ENCODE measurements at places on chromosomes 16 and 17.

DNA sequence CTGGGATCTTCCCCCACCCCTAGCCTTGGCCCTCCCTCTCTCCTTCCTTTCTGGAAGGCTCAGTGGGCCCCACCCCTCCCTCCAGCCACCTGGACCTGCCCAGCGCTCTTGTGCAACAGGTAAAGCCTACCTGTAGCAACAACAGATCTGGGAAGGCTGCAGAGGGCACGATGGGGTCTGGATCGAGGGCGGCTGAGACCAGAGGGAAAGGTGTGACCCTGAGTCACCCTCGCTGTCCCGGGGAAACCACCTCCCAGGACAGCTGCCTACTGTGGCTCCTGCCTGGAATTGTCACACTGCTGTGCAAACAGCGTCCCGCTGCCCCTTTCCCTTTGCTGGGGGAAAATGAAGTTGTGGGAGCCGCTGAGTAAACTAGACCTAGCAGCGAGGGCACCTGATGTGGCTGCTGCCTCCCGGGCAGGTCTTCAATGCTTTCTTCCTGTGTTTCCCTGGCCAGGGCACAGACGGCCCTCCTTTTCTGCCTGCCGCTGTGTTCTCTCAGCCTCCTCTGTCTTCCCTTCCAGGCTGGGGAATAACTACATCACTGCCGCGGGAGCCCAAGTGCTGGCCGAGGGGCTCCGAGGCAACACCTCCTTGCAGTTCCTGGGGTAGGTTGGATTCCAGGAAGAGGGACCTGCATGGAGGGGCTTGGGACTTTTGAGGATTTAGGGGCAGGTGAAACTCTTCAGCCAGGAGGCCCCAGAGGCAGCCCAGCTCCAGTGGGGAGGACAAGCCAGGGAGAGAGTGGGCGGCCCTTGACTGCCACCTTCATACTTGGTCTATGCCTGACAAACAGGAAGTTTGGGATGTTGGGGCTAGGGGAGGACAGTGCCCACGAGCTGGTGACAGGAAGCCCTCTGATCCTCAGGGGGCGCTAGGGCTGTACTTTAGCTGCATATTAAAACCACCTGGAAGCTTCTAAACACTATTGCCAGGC is 22.2 kb upstream of the CYLD start:
- DNase-seq = no peak

GRCh38 chr17:40035162-40035559 is 19.0 kb downstream of the MED24 start:
- DNase-seq = no peak

- no peak for DNase-seq
Observed at GRCh38 chr17:79798299-79799173, 1.7 kb upstream of the CBX8 start.

- DNase-seq = no peak
Observed at GRCh38 chr17:39887078-39887477, 19.1 kb downstream of the ZPBP2 start.

DNA sequence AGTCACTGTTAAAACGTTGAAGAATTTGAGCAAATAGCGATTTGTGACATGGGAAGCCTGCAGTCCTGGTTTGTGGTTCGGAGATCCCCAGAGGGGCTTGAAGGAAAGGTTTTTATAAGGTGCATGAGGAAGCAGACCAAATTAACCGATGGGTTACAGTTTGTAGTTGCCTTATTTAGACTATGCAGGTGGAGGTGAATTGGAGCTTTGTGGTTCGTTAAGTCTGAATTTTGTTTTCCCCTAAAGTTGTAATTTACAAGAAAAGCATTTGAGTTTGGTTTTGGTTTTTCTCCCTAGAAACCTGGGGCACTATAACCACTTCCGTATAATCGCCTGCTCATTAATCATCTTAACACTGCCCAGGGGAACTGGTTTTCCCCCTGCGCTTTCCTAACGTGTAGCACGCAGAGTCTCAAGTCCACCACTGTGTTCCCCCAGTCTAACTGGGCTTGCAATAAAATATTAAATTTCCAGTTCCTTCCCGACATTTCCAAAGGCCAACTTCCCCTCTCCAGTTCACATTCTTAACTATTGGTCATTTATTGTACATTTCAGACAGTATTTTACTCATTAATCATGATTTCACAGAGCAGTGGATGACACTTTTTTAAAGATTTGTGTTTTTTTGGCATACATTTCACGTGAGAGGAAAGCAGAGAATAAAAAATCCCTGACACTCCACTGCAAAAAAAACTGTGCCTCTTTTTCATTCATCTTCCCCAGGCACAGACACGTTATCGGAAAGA is 932 bp downstream of the ZNF267 start:
- no peak for DNase-seq

DNA sequence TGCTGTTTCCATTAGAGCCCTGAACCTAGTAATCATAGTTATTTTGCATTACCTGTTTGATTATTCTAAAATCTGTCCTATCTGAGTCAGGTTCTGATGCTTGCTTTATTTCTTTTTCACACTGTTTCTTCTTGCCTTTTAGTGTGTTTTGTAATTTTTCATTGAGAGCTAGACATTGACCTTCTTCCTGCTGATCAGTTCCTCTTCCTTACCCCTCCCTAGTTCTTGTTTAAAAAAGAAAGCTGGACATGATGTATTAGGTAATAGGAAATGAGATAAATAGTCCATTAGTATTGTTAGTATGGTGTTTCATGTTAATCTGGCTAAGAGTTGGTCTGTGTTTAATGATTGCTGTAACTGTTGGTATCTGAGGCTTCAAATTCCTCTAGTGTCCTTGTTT is 13.4 kb downstream of the WWP2 start:
- DNase-seq = no peak

DNA sequence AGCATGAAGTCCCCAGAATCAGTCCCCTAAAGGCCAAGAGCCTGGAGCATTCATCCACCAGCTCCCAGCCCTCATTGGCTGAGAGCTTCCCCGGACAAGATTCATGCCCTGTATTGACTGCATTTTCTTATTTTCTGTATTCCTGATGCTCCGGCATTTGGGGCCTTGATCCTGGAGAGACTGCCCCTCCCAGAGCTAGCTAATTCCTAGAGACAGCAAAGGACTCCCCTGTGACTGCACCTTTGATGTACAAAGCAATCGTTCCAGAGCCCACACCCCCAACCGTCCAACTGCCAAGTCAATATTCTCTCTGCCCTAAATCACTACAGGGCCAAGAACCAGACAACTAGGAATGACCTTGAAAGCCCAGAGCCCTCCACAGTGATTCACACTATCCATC is 93.4 kb upstream of the CDH5 start:
- no peak for DNase-seq

- no peak for DNase-seq
Observed at GRCh38 chr16:88813269-88814143, 1.8 kb upstream of the APRT start.

DNA sequence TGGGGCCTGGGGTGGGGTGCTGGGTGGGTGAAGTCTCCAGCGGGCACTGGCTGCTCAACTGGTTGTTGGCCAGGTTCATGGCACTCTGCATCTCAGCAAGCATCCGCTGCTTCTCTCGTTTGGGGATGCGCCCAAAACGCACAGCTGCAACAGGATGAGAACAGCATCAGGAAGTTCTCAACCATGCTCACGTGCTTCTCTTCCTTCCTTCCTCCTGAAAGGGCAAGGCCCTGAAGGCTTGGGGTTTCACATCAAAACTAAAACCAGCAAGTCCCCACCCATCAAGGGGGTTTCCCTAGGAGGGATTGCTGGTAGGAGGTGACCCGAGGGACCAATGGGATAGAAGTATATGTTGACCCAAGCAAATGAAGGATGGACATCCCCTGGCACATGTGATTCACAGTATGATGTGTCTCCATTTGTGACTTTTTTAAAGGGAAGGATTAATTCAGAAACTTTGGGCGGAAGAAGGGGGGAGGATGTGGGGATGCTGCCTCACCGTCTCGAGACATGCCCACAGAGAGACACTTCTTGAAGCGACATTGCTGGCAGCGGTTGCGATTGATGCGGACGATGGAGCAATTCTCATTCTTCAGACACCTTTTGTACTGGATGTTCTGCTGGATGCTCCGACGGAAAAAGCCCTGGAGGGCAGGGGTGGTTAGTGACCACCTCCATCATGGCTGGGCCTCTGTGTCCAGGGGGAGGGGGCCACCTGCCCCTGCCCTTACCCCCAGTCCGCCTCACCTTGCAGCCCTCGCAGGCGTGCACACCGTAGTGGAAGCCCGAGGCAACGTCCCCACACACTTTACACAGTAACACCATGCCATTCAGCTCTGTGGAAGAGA is 4.2 kb downstream of the NR1D1 start:
- no peak for DNase-seq

DNA sequence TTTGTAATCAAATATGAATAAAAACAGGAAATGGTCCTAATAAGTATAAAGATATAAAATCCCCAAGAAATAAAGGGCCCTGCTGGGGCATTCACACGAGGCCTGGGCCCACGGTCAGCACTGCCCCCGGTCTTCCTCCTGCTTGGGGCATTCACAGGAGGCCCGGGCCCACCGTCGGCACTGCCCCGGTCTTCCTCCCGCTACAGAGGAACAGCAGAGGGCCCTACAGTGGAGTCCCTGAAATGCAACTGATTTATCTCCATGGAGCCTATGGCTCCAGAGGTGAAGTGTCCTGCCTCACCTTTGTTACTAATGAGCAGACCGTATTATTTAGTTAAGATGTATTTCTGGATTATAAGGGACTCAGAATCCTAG is 46.5 kb downstream of the MAP1LC3B start:
- no peak for DNase-seq

GRCh38 chr17:80819422-80820164 is 172.0 kb upstream of the CHMP6 start:
- peak; percentile 23 for DNase-seq

DNA sequence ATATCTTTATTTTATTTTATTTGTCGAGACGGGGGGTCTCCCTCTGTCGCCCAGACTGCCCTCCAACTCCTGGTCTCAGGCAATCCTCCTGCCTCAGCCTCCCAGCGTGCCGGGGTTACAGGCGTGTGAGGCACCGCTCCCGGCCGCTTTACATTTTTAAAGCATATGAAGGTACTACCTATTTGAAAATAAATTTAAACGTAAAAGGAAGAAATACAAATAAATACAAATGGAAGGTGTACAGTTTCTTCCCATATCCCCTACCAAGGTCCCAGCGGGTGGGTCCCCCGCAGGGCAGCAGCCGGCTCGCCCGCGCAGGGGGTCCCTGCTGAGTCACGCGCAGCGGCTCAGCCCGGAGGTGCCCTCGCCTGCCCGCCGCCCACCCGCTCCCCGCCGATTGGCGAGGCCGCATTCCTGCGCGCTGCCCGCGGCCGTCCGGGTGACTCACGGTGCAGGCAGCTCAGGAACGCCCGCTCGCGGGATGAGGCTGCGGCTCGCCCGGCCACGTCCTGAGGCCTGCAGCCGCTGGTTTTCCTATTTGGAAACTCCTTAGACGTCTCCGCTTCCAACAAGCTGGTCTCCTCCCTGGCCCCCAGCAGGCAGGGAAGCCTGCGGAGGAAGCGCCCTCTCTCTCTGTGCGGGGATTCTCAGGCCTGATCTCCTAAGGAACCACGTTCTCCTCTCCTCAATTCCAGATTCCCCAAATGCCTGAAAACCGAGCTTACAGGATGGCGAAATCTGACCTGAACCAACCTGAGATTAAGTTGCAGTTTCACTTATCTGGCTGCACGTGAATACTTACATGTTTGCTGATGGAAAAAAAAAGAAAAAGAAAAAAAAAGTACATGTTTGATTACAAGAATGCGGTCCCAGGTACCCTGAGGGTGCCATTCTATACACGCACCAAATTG is 54.8 kb upstream of the MAP3K14 start:
- DNase-seq = no peak

DNA sequence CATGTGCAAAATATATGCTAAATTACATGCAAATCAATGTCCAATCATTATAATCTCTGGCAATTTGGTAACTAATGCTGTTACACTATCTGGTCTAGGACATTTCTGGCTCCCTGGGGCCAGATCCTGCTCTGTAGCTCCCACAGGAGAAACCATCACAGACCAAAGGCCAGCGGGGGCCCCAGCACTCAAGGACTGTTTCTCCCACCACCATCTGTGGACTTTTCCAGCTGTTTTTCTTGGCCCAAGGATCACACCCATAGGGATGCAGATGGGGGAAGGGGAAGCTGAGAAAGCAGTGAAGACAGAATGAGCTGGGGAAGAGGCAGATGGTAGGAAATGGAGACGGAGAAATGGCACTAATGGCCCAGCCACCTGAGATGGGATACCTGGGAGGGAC is at the start of gene HIGD1B:
HIGD1B (plus strand) TSS at position 298 of the 400 bp plus-strand sequence. CDS start 270 bp downstream, outside the sequence.
- DNase-seq = no peak

GRCh38 chr16:9007177-9007794 is 43.6 kb upstream of the USP7 start:
- no peak for DNase-seq

DNA sequence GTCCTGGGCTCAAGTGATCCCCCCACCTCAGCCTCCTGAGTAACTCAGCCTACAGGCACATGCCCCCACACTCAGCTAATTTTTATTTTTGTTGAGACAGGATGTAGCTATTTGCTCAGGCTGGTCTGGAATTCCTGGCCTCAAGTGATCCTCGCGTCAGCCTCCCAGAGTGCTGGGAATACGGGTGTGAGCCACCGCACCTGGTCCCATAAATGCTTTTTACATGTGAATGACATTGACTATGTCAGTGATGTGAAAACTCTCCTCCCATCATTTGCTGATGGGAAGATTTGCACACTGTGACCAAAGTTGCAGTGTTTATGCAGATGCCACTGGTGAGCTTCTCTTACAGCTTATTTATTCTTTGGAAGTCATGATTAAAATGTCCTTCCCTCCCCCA is 15.0 kb downstream of the PLCD3 start:
- no peak for DNase-seq

DNA sequence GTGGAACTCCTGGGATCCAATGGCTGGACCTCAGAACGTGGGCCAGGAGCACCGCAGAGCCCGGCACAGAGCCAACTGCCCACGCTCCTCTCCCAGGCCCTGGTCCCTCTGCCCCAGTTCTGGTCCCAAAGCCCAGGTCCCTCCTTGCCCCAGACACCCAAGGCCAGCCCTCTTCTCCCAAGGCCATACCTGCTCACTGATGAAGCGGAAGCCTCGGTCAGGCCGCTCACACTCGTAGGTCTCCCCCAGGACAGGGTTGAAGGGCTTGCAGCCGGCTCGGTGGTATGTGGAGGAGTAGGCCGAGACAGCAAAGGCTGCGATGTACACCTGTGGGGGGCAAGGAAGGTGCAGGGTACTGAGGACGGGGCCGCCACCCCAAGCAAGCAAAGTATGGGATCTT is 8.5 kb downstream of the OSBPL7 start:
- DNase-seq = peak; percentile 33

- no peak for DNase-seq
Observed at GRCh38 chr17:62663304-62663703, 35.8 kb downstream of the MRC2 start.

GRCh38 chr16:79325226-79325945 is 275.2 kb downstream of the MAF start:
- no peak for DNase-seq
